Jurkat, Clone E6-1 (cell line): ENCODE measurements at places on chromosomes 16 and 17.

DNA sequence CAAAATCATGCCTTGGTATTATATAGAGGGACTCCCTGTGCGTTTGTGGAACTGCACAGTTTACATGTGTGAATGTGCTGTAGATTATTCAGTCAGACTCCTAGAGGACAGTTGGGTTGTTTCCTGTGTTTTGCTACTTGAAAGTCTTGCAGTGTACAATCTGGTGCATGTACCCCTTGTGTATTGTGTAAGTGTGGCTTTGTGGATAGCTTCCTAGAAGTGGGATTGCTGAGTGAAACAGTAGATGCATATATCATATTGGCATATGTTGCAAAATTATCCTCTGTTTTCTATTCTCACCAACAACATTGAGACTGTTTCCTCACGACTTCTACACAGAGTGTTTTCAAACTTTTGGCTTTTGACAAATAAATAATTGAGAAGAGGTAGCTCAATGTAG lies 263.7 kb downstream of the MAP2K6 start:
- DNase-seq, result no peak

- no peak for DNase-seq
Measured at GRCh38 chr17:4362141-4362540, 4.3 kb downstream of the UBE2G1 start.

DNA sequence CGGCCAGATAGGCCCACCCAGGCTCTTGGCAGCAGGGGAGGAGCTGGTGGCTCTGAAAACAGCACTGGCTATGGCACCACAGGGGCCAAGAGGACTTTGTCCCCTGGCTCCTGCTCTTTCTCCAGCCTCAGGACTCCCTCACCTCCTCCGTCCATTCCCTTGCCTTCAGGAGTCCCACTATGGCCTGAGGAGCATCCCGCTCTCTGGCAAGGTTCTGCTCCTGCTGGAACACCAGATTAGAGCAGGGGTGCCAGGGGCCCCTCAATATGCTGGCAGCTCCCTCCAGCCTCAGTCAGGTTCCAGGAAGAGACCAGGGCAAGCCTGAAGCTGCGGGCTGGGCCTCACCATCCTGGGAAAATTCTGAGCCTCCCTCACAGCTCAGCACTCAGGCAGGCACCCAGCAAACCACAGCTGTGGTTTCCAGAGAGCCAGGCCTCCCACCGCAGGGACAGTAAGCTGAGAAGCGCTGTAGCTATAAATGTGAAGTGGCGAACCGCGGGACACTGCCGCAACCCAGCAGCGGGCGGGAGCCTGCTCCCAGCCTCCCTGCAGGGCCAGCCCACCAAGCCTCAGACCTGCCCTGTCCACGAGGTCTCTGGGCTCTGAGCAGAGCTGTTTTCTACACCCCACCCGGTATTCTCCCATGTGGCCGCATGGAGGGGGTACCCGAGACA lies 25.7 kb downstream of the C17orf100 start:
- DNase-seq, result peak; percentile 47

- no peak for DNase-seq
Measured at GRCh38 chr17:71032746-71033273, 863.5 kb downstream of the KCNJ2 start.

- DNase-seq, result no peak
Measured at GRCh38 chr16:63975669-63976068, 1146.2 kb downstream of the CDH11 start.

DNA sequence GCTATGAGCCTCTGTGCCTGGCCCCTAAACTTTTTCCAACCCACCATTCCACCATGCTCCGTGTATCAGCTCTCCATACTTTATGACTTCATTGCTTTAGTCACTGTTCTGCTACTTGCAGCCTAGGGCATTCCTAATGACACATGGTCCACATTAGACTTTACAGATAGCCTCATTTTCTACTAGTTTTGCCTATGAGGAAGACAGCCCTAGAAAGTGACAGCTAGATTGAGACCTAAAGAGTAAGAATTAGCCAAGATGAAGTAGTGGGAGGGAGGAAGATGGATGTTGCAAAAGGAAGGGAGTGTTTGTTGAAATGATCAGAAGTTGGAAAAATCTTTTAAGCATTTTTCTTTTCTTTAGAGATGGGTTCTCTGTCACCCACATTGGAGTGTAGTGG lies 11.0 kb downstream of the C16orf54 start:
- DNase-seq, result no peak

DNA sequence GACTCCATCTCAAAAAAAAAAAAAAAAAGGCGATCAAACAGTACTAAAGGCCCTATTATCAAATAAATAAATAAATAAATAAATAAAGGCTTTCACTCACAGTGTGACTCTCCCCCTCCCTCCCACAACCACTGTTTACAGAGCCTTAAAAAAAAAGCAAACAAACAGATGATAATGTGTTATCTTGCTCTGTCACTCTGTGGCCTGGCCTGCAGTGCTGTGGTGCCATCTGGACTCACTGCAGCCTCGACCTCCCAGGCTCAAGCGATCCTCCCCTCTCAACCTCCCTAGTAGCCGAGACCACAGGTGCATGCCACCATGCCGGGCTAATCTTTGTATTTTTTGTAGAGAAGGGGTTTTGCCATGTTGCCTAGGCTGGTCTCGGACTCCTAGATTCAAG lies 8.1 kb upstream of the NAGLU start:
- no peak for DNase-seq
